Hindlimb muscle (tissue), 1 donor: ENCODE measurements at places on chromosomes 12 and 14. TPM values are rescaled to one million over a fixed set of nuclear protein-coding genes. Genes with fewer than 3 reads are reported as not detected.

GRCh38 chr14:105937253-105938054 is 411.1 kb downstream of the TMEM121 start:
- no peak for DNase-seq

DNA sequence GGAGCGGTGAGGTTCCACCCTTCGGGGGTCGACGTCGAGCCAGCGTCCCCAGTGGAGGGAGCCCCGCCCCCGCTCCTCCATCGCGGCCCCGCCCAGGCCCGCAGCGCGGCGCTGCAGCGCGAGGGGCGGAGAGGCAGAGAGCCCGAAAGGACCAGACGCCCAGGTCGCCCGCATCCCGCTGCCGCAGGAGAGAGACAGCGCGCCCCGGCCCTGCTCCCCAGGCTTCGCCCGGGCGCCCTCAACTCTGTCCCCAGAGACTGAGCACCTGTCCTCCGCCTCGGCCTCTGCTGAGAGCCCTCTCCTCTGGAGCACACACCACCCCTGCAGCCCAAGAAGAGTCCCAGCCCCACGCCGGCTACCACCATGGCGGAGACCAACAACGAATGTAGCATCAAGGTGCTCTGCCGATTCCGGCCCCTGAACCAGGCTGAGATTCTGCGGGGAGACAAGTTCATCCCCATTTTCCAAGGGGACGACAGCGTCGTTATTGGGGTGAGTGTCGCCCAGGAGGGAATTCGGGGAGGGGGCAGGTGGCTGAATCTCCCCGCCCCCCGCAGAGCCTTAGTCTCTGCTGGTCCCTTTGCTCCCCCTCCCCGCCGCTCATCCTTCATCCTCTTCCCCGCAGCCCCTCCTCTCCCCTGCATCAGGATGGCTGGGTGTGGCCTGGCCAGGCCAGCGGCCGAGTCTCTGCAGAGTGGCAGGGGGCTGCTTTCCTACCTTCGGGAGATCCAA is at the start of gene KIF5A:
TSS of gene KIF5A (plus strand) at position 136 of the 732 bp plus-strand sequence. CDS start at position 364, 228 bp downstream.
- no peak for DNase-seq

The GPR132 gene
- polyA plus RNA-seq = 0.84 TPM

GRCh38 chr14:94458558-94459205 is 6.1 kb upstream of the SERPINA11 start:
- DNase-seq = no peak

GRCh38 chr14:83850092-83850491 is 1679.9 kb upstream of the FLRT2 start:
- DNase-seq = no peak

The TSHR gene
- 0.84 TPM for polyA plus RNA-seq

DNA sequence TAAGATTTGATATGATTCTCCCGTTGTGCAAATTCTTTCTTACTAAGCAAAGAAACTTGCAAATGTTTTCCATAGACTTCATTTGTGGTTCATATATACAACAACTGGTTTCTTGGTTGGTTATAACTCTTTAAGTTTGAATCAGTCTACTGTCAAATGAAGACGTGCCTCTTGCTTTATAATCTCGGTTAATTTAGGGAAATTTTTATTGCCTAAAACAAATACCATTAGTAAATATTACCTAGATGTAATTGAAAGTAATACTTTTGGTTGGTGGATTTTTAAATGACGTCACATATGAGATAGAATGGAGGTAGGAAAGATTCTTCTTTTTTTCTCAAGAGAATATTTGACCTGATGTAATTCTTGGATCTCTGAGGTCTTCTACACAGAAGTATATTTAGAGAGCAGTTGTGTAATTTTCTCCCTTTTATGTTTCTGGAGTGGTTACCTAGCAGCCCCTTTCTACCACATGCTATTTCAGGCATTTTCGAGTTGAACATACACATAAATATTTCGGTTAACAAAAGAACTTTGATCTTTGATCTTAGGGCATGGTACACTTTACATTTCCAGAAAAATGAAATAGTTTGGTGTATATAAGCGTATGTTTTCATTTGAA is 1.7 kb downstream of the ATF7IP start:
- no peak for DNase-seq

DNA sequence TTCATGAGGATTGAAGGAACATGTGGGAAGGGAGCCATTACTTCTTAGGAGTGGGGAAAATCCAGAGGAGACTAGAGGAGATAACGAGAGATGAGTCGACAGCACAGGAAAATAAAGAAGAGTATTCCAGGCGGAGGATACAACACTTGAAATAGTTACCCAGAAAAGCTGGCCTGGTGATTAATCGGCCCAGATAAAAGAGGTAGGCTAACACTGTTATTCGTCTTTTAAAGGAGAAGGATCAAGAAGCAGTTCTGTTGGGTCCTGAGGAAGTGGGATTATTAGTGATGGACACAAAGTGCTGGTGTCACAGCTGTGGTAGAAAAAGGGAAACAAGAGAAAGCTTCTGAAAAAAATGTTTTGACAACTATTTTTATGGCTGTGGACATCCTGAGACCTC is 425.3 kb downstream of the ZFP36L1 start:
- no peak for DNase-seq

DNA sequence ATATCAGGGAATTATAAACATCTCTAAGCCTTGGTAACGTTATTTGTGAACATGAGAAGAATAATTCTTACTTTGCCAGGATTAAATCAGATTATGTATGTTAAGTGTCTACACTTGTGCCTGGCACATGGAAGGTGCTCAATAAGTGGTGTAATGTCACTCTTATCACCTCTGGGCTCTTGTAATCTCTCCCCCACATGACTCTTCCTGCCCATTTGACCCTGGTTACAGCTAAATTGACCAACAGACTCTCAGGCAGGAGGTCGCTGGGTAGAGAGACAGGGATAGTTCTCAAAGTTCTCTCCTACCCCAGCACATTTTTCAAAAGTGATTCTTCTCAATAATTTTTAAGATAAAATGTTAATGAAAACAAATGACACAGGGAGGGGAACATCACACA is 137.8 kb upstream of the FRMD6 start:
- DNase-seq = no peak

The MFAP5 gene
- 89.8 TPM for polyA plus RNA-seq

The POTEM gene
- not detected for polyA plus RNA-seq

- DNase-seq = peak; percentile 65
Observed at GRCh38 chr12:15276088-15276698, 46.1 kb upstream of the PTPRO start.

DNA sequence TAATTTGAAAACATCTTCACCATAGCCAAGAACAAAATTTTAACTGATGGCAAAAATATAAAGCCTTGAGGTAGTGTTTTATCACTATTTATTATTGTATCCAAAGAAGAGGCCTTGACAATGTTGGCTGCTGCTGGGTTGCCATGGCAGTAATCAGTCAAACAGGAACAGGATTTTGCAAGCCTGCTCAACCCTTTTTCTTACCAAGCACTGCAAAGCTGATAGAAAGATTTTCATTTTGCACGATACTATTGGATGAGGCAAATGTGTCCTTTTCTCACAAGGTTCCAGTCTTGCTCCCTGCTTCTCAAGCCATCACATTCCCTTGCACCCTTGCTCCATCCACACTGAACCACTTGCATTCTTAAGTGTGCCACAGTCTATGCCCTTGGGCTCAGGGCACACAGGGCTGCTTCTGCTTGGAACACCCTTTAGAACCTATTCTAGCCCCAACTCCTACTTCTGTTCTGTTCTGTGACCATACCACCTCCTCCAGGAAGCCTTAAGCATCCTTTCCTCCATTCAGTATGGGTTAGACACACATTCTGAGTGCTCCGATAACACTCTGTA is 76.5 kb upstream of the AMIGO2 start:
- no peak for DNase-seq

The TRIP11 gene
- polyA plus RNA-seq = 15.3 TPM

GRCh38 chr12:102051431-102051965 is 10.3 kb downstream of the WASHC3 start:
- DNase-seq = no peak

The CCDC59 gene
- polyA plus RNA-seq = 33.6 TPM

- DNase-seq = peak; percentile 90
Observed at GRCh38 chr12:13179211-13180074, 17.1 kb upstream of the EMP1 start.

The RHEBL1 gene
- polyA plus RNA-seq = 2.2 TPM

The AMN gene
- 0.59 TPM for polyA plus RNA-seq

DNA sequence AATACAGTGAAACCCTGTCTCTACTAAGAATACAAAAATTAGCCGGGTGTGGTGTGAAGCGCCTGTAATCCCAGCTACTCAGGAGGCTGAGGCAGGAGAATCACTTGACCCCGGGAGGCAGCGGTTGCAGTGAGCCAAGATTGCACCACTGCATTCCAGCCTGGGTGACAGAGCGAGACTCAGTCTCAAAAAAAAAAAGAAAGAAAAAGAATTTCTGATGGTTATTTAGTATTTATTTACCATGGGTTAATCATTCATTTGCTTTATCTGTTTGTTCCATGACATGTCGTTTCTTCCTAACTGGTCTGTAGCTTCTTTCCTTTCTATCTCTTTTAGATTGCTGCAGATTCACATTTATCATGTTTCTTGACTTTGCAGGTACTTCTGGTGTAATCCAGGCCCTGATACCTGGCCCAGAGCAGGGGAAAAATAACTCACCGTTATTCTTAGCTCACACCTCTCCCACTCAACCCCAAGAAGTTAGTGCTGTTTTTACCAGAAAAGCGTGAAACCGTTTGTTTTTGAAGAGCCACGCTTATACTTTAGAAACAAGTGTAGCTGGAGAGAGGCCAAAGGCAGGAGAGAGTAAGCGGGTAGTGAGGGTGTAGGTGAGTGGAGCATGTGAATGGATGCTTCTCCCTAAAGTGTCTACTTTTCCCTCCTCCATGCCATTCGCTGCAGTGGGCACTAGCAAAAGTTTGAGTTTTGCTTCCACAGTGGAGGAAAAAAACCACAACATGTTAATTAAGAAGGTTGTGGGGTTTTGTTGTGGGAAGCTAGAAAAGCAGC is 45.4 kb downstream of the SRGAP1 start:
- no peak for DNase-seq

DNA sequence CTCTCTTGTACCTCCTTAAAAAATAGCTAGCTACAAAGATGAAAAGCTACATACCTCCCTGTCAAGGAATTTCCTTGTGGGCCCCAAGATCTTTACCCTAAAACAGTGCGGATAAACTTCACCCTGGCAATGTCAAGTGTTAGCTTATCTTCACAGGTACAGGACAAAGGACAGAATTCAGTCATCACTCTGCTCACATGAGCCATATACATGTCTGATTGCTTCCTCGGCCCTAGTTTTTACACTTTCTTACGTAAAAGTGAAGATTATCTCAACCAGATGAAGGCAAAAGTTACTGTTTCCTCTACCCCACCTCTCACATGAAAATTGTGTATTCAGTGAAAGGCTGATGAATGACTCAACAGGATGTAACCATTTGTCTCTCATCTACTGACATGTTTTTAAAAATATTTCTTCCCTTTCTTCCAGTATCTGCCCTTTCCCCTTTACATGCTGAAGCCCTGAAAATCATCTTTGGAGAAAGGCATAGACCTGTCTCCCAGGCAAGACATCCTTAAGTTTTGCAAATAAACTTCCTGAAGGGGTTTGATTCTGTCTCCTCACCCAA is 890.1 kb downstream of the GALC start:
- no peak for DNase-seq

DNA sequence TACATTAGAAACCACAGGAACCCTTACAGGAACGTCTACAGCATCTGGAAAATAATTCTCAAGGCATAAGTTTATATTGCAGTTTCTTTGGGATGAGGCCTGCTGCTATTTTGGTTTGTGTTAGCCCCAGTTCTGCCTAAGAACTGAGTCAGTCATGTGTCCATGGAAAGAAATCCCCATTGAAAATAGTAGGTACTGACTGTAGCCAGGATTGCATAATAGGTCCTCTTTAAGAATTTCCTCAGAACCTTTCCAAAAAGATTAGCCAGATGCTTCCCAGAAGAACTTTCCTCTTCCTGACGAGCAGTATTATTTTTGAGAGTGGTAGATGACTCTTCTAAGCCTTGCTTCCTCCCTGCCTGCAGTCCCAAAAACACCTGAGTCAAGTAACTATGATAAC is 52.6 kb downstream of the RASSF8 start:
- no peak for DNase-seq

The SCAF11 gene
- 65.2 TPM for polyA plus RNA-seq

DNA sequence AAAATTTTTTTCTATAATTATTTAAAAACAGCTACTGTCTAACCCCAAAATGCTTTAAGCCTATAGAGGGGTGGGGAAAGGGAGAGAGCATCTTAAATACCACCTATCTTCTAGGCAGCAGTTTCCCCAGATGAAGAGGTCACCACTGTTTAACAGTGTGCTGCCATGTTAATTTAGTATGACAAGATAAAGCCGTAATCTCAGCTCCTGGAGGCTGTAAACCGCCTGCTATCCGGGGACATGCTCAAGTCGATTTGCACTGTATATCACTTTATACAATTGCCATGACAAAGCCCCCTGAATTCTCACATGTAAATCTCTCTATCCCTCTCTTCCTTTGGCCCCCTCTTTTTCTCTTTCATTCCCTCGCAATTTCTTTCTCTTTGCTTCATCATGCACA is 68.5 kb downstream of the SOX5 start:
- no peak for DNase-seq

GRCh38 chr12:111186347-111186746 is 182.5 kb downstream of the PHETA1 start:
- DNase-seq = no peak

The SYNDIG1L gene
- polyA plus RNA-seq = not detected

DNA sequence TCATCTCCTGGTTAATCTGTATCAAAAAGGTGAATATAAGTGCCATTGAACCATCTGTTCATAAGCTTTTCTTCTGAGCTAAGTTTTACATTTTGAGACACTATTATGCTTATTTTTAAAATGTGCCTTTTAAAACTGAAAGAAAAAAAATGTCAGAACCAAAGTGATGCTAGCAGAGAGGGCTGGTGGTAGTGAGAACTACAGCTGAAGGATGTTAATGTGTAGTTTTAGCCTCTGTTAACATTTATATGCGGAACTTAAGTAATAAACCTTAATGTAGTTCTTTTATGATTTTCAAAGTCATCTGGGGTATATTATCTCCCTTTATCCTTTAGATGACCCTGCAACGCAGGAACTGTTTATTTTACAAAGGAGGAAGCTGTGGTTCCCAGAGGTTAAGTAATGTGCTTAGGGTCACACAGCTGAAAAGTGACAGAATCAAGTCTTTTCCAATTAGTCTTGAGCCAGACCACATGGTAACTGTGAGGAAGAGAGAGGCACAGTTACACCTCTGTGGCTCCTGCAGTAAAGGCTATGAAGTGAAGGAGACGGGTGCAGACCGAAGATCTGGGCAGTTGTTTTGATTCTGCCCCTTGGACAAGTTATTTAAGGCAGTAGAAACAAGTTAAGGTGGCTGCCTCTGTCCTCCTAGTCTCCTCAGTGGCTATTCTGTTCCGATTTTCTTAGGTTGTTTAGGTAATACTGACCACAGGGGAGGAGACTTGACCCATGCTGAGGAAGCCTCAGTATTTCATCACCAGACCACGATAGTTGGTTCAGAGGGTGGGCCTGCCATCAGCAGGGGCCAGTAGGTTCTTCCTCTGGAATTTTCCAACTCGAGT is 23.9 kb downstream of the GNG2 start:
- DNase-seq = no peak

DNA sequence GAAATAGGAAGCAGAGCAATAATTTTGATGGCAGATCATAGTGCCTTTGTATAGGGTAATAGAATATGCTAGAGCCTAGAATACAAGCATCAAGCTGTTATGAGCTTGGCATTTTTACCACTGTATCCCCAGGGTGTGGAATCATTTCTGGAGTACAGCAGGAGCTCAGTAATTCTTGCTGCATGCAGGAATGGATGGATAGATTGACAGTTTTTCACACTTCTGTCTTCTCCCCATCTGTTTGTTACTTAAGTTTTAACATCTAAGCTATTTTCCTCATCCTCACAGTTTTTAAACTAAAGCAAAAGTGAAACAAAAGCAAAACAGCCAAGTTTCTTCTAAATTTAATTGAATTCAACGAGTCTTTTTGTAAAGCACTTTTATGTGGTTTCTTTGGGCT is 32.6 kb downstream of the ALG10 start:
- DNase-seq = no peak

- peak; percentile 51 for DNase-seq
Observed at GRCh38 chr12:102429211-102430154, 50.9 kb downstream of the IGF1 start.
